ENCODE measurements at places on chromosomes 11 and 22.

GRCh38 chr11:68140496-68141245 is 19.5 kb upstream of the CHKA start:
- DNase-seq: no peak

- no peak for DNase-seq
Measured at GRCh38 chr11:2794046-2794967, 91.3 kb downstream of the CDKN1C start.

DNA sequence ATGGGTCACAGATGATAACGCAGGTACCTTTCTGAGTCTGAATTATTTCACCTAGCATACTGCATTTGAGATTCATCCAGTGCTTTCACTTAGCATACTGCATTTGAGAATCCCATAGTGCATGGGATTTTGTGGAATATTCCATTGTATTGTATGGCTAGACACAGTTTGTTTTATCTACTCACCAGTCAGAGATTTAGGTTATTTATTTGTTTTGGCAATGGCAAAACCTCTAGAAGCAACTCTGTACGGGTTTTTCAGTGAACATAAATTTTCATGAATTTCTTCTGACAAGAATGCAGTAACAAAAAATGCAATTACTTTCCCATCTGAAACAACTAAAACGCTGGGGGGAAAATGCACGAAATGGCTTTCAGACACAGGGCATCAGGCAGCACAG is 24.3 kb downstream of the SCN4B start:
- DNase-seq: no peak

GRCh38 chr11:134761926-134762247 is 349.8 kb upstream of the B3GAT1 start:
- DNase-seq: no peak

- DNase-seq: no peak
Measured at GRCh38 chr11:2869134-2869526, 16.4 kb downstream of the CDKN1C start.

- no peak for DNase-seq
Measured at GRCh38 chr22:23381661-23382427, 198.2 kb downstream of the IGLL1 start.

DNA sequence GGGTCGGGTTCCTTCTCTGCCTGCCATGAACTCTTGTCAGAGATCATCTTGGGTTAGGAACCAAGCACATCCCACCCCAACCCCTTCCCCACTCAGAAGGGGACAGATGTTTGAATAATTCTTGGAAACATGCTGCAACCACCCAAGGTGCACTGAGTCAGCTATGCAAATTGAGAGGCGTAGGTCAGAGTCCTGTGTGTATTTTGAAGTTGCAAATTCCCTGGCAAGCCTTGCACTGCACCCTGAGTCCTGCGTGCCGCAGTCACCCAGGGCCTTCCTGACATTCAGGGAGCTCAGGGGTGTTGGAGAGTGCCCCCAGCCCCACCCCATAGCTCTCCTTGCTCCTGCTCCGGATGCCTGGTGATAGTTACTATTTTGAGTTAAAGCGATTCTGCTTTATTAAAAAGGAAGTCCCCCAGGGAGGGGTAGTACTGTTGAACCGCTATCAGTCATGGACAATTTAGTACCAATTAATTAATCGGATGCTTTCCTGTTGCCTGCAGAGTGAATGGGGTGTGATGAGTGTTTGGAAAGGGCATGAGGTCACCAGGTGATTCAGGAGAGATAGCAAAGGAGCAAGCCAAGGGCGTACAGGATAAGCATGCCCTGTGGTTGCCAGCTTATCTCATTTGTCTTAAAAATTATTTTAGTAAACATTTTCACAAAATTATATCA is 123.7 kb downstream of the GRIK4 start:
- DNase-seq: no peak

GRCh38 chr22:35337932-35338331 is 38.2 kb downstream of the TOM1 start:
- DNase-seq: no peak

DNA sequence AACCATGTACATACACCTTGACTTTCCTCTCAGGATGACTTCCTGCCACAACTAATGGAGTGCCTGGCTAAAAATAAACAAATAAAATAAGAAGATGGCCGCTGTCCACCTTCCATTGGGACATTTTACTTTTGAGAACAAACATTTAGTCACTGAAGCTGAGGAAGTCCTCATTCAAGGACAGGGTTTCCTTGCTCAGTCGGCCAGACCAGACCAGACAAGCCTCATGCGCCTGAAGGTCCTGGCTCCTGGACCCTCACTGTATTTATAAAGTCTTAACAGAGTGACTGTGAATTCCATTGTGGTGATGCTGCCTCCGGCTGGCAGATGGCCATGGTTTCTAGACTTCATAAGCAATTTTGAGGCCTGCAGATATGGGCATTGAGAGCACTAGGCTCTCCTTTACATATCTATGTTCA is 114.5 kb downstream of the MAML2 start:
- DNase-seq: no peak

- no peak for DNase-seq
Measured at GRCh38 chr11:105371311-105371710, 231.7 kb upstream of the CARD18 start.
